ENCODE measurements at places on chromosomes 7 and 10.

GRCh38 chr10:114347791-114348190 lies 56.5 kb downstream of the AFAP1L2 start:
- DNase-seq = no peak

DNA sequence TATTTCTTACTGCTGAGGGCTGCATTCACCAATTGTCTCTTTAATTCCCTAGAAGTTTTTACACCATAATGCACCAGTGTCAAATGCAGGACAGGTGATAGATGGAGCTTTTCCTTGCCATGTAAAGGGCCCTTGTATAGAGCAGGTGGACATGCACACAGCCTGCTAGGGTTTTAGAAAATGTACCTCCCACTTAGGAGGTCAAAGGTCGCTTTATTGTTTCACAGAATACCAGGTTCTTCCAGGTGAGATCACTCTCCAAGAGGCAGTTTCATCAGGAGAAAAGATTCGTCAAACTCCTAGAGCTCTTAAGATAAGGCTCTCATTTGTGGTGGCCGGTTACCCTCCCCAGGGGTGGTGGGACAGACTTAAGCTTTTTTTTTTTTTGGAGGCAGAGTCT lies 215.8 kb downstream of the PHTF2 start:
- DNase-seq = no peak

DNA sequence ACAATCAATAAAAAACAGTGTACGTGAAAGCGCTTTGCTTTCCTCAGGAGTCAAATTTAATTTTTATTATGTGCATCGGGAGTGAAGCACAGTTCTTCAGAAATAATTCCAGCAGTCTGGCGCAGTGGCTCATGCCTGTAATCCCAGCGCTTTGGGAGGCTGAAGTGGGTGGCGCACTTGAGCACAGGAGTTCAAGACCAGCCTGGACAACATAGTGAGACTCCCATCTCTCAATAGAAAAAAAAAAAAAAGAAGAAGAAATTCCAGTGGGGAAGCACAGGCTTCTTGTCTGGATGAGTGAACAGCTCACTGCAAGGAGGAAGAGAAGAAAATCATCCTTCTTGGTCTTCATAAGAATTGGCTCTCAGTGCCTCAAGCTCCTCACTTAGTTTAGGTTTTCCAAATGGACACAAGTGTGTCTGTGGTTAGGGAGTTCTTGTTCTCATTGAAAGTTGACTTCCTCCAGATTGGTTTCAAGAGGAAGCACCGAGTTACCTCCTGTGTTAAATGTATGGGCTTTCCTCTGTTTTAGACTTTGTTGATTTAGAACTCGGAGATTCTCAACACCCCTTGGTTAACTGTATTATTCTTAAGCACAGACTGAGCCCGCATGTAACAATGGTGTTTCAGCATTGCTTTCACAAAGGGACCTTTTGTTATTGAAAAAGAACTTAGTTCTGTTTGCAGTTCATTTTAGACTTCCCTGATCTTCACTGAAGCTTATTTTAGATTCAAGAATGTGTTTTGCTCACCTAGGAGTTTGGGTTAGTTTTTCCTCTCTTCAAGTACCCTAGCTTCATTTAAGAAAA lies 28.0 kb downstream of the LMTK2 start:
- DNase-seq = no peak

GRCh38 chr7:134891696-134892678 lies 94.3 kb upstream of the AGBL3 start:
- peak; percentile 60 for DNase-seq

DNA sequence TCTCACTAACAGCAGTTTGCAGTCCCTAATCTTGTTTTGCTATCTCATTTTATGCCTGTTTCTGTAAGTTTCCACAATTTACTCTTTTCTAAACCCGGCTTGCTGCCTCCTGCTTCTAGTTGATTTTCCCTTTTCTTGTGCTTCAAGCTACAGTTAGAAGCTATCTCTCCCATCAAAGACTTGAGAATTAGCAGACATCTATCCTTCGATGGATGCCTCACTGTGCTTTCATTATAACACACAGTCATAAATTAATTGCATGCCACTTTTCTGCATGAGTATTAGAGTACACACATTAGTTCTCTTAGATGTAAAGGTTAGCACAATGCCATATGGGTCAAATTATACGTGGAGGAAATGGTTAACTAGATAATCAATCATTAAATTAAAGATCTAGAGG lies 48.7 kb downstream of the SEMA3A start:
- peak; percentile 62 for DNase-seq

GRCh38 chr7:20545016-20545415 lies 70.5 kb upstream of the ABCB5 start:
- no peak for DNase-seq

- no peak for DNase-seq
Observed at GRCh38 chr7:72710983-72711382, 117.0 kb downstream of the TYW1B start.

GRCh38 chr10:124180947-124181549 lies 87.7 kb upstream of the CHST15 start:
- DNase-seq = peak; percentile 43

- DNase-seq = no peak
Observed at GRCh38 chr10:8420182-8420581, 365.7 kb downstream of the GATA3 start.

DNA sequence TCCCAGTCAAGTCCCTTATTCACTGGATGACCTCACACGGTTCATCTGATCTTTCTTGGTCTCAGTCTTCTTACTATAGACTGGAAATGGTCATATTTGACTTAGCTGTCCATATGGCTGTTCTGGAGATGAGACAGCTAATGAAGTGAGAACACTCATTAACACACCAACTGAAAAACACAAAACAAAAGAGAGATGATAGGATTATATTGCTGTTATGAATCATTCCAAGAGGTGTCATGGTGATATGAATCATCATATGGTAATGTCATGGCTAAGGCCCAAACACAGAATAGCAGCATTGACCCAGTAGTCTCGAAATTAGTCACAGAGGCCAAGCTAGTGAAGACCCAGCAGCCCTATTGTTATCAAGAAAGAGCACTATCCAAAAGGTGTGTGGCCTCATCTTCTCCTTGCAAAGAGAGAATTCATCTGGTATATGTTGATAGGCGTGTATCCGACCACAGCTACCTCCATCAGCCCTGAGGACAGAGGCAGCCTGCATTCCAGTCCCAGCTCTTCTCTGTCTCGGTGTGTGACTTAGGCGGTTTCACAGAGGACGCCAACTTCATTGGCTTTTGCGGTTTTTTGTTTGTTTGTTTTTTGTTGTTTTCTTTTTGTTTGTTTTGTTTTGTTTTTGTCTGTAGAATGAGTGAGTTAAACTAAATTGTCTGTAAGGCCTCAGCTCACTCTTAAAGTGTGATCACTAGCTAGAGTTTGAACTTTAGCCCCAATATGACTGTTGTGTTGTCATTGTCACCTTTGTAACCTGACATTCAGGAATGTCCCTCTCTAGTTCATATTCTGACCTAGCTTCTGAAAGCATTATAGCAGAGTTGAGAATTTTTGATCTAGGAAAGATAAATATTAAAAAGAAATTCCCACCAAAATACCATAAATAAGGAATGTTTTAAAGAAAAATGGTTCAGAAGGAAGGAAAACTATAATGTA lies 97.4 kb upstream of the PDCD4 start:
- DNase-seq = peak; percentile 33

DNA sequence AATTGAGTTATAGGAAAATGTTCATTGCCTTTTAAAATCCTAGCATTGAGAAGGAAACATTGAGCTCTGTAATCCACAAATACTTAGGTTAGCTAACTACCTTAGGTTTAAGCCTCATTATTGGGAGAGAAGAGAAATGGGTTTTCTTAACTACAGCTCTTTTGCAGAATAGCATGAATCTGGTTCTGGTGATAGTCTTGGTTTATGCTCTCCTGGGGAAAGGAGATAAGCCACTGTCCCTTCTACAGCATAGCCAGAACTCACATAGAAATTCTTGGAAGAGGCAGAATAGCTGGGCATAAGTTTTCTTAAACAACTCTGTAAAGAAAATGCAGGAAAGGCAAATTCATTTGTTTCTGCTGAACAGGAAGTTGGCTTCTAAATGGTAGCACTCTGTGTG lies 378.6 kb upstream of the CHRM2 start:
- no peak for DNase-seq

- DNase-seq = no peak
Observed at GRCh38 chr7:13189668-13190067, 502.2 kb downstream of the ARL4A start.

GRCh38 chr10:103062854-103063590 lies 130.1 kb downstream of the NT5C2 start:
- no peak for DNase-seq

DNA sequence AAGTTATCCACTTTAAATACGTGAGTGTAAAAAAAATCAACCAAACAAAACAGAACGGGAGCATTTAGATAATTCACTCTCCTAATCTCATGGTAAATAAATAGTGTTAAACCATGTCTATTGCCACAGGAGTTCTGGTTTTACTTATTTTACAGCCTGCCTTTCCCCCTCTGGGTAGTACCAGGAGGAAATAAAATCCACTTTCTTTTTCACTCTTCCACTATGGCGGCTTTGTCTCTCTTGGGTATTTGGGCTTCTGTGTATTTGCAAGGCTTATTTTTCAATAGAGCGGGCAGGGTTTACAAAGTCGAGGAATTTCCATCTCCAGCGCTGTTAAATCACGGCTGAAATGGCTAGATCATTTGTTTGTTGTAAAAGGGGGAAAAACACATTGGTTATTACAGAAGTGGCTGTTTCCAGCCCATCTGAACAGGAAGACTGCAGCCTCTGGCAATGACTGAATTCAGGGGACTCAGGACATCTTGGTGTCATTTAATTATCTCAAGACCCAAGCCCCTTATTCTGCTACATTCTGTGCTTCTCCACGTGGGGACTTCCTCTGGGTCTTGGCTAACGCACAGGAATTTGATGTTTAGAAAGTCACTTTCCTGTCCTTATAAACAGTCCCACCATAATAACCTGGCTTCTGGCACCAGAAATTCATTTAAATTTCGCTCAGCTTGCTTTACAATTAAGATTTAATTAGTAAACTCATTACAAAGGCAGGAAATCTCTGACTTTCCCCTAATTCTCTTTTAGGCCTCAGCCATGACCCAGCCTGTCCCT lies 323.9 kb downstream of the GATA3 start:
- peak; percentile 23 for DNase-seq

GRCh38 chr10:96366508-96366907 lies 7.7 kb upstream of the OPALIN start:
- peak; percentile 15 for DNase-seq

DNA sequence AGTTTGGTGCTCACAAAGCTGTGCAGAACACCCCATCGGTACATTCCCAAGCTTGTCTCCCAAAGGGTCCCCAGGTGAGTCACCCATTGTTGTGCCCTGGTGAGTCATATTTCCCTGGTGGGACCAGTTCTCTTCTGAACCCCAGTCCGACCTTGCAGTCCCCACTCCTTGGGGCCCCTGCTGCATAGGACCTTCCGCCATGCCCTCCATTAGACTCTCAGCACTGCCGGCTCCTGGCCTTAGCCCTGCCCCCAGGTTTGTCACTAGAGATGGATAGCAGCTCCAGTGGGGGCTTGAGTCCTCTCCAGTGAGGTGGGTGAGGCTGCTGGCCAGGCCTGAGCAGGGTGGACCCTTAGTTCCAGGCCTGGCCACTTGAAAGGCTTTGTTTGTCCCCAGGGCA lies 80.5 kb upstream of the MKI67 start:
- DNase-seq = no peak

- no peak for DNase-seq
Observed at GRCh38 chr7:137017221-137017620, 148.8 kb downstream of the CHRM2 start.

DNA sequence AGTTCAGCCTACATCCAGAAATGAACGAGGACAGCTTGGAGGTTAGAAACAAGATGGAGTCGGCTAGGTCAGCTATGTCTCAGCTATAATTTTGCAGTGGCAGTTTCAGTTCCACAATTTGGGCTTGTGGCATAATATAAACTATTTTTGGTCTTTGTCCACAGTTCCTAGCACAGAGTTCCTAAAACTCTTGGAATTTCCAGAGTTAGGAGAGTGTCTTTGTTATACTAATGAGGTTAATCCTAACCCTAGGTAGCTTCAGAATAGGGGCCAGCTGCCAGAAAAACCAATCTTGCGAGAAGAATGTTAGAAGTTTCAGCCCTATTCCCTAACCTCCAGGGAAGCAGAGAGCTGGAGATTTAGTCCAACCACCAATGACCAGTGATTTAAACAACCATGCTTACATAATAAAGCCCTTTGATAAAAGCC lies 131.9 kb downstream of the AKR1D1 start:
- no peak for DNase-seq
